ENCODE measurements at places on chromosomes 12 and 14. TPM values are rescaled to one million over a fixed set of nuclear protein-coding genes. Genes with fewer than 3 reads are reported as not detected.
A peak's percentile ranks its signal among the peaks of the same experiment; 100 is the strongest.

The RTRAF gene
- 268 TPM for total RNA-seq

The PIK3C2G gene
- total RNA-seq = not detected

- peak; percentile 47 for ATAC-seq
These were observed 60.0 kb downstream of the PLEKHA5 start for GRCh38 chr12:19189522-19189921.

DNA sequence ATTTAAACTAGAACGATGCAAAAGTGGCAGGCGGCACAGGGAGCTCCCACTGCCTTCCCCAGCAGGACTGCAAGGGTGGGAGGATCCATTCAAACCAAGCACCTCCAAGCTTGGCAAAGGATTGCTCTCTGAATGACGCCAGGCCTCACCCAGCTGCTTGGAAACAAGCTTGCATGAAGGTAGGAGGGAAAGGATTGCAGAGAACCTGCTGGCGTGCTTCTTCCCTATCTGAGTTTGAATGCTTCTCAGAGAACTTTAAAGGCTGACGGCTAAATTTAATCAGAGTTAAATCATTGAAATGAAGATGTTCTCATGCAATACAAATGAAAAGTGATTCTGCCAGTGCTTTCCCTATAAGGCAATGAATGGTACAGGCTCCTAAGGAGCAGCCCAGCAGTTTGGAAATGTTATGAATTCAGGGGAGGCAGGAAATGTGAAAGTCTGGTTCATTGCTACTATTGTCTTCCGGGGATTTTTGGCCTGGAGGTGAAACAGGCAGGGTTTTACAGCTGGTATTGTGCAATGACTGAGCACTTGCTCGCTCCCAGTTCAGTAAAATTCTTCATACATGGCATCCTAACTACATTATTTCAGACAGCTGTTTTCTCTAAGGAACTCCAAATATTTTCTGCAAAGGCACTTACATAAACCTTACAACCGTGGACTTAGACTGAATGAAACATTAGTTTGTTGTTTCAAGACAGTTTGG lies 31.9 kb upstream of the DUSP6 start:
- ATAC-seq = peak; percentile 47

DNA sequence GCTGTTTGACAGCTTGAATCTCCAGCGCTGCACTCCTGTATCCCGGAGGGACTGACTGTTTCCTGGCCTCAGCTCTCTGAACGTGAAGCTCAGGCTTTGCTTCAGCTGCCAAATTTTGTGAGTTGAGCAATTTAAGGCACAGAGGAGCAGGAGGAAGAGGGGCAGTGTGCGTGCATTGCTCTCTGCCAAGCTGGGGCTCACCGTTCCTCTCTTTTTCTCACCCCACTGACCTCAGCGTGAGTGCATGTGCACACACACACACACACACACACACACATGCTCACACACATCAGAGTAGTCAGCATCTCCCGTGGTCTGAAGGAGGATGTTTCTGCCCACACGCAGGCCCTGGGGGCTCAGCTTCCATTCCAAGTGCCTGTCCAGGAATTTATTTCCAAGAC lies 27.8 kb upstream of the BDKRB2 start:
- no peak for ATAC-seq

The SIX4 gene
- 3.9 TPM for total RNA-seq

DNA sequence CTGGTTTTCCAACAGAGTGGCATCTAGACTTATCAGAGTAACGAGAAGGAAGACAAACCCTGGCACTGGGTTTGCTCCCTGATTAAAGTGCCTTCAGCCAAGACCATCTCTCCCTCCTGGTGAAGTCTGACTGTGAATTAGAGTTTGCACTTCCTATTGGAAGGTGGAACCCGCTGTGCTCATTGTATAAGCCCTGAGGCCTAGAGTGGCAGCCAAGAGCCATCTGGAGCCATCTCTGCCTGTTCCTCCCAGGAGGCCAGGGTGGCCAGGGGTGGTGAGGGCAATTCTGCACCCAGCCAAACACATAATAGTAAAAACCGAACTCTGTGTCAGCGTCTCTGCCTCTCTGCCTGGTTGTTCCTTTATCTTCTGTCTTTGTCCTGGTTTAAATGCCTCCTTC lies 25.0 kb downstream of the MFAP5 start:
- no peak for ATAC-seq

GRCh38 chr14:49493557-49493956 lies 92.6 kb downstream of the RPS29 start:
- ATAC-seq = no peak

- no peak for ATAC-seq
These were observed 1341.3 kb downstream of the LRFN5 start for GRCh38 chr14:42947991-42948390.

DNA sequence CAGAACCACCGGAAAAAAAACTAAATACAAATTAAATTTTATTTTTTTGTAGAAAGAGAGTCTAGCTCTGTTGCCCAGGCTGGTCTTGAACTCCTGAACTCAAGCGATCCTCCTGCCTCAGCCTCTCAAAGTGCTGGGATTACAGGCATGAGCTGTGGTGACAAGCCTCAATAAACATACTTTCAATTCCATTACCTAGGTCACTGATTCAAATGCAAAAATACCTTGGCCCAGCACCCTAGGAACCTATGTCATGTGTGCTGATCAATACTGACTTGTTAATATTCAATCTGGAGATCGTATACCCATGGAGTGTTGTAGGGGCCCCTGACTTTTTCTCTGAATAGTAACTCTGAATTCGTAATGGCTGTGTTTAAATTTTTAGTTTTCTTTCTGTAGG lies 7.1 kb upstream of the TMEM30B start:
- ATAC-seq = no peak

- no peak for ATAC-seq
These were observed 127.4 kb downstream of the CRADD start for GRCh38 chr12:93804392-93805179.

- ATAC-seq = no peak
These were observed 2.6 kb downstream of the SMIM41 start for GRCh38 chr12:52082026-52082668.

The NFATC4 gene
- 7.1 TPM for total RNA-seq

The VWF gene
- 0.58 TPM for total RNA-seq

DNA sequence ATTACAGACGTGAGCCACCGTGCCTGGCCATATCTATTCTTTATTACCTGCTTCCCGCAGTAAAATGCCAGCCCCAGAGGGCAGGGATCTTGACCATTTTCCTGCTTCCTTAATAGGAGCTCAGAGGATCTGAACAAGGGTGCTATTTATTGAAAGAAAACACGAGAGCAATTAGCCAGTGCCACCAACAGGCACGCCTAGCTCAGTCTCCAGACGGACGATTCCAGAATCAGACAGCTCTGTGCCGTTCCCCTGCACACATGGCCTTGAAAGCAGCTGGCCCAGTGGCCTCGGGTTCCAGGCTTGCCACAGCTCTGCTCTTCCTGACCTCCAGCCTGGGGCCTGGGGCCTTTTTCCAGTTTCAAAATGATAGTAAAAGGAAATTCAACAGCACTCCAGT lies 135.2 kb upstream of the RFLNA start:
- no peak for ATAC-seq

DNA sequence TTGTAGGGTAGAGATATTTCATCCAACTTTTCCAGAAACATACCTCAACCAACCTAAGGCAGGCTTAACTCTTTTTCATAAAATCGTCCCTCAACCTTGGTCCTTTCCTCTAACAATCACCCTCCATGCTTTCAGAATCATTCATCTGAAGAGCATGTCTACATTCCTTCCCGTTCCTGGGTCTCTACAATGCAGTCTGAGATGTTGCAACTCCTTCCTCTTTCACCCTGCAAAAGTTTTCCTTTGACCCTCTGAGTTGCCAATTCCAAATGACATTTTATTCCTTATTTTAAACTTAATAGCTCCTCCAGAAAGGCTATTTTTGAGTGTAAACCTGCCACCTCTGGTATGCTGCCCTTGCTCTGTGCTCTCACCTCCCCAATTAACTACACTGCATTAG lies 16.7 kb downstream of the SLC7A7 start:
- ATAC-seq = no peak

The HOXC11 gene
- 0.09 TPM for total RNA-seq

DNA sequence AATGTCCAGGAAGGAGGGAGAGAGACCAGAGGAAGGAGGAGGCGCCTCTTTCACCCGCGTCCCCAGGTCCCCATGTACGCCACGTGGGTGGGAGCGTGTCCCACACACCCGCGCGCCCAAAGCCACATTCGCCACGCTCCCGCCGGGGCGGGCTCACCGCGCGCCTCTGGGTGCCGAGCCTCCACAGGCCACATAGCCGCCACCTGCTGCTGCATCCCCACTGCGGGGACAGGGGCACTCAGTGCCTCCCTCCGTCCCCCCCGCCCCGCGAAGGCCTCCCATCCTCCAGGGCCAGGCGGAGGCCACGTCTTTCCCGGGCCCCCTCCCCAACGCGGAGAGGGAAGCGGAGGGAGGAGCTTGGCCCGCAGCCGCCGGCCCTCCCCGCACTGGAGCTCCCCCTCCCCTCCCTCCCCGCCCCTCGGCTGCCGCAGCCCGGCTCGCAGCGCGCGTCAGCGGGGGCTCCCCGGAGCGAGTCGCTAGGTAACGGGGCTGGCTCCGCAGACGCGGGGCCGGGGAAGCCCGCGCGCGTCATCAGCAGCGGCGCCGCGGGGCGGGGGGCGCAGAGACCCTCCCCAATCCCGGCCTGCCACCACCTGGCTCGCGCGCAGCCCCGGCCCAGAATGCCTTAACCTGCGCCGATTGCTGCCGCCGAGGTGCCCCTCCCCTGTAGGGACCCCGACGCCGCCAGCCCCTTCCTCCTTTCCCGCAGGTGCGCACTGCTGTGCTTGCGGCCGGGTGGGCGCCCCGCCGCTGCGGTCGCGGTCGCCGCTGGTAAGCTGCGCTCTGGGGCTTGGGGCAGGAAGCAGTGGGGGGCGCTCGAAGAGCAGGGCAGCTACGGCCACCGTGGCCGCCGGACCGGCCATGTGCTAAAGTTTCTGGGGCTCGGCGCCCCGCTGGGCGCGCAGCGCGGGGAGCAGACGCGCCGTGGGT lies 536 bp upstream of the TUNAR start:
- peak; percentile 83 for ATAC-seq

The KERA gene
- not detected for total RNA-seq

- peak; percentile 65 for ATAC-seq
These were observed 16.4 kb upstream of the TC2N start for GRCh38 chr14:91883753-91884152.

The GLIPR1L1 gene
- not detected for total RNA-seq

GRCh38 chr12:119786539-119786938 lies 90.6 kb downstream of the CIT start:
- no peak for ATAC-seq

- no peak for ATAC-seq
These were observed 5.4 kb downstream of the RIMBP2 start for GRCh38 chr12:130710733-130711080.

DNA sequence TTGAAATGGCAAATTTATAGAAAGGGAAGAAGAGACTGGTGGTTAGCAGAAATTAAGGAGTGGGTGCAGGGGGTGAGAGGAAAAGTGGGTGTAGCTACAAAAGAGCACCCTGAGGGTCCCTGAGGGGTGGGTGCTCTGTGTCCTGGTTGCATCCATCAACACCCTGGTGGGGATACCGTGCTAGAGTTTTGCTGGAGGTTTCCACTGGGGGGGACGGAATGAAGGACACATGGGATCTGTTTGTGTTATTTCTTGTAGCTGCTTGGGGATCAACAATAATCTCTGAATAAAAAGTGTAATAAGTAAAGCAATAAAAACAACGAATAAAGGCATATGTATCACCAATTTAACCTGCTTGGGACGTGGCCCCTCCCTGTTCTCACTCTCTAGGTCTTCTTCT lies 175.3 kb downstream of the KIF26A start:
- ATAC-seq = no peak

The SYCP3 gene
- 0.75 TPM for total RNA-seq

DNA sequence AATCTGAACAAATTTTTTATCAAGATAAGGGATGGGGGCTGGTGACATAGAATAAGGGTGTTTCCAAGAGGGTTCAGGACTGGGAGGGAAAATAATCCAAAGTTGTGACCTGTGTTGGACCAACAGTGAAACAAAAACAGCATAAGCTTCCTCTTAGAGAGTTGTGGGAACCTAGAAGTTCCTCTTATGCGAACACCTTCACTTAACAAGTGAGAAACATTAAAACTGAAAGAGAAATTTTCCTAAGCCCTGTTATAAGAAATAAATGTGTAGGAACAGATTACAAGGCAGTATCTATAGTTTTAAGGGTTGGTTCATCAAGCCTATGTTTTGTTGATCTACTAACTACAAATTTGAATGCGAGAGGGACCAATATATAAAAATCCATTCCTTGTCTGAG lies 58.4 kb downstream of the LLPH start:
- no peak for ATAC-seq

The OASL gene
- total RNA-seq = 0.08 TPM

DNA sequence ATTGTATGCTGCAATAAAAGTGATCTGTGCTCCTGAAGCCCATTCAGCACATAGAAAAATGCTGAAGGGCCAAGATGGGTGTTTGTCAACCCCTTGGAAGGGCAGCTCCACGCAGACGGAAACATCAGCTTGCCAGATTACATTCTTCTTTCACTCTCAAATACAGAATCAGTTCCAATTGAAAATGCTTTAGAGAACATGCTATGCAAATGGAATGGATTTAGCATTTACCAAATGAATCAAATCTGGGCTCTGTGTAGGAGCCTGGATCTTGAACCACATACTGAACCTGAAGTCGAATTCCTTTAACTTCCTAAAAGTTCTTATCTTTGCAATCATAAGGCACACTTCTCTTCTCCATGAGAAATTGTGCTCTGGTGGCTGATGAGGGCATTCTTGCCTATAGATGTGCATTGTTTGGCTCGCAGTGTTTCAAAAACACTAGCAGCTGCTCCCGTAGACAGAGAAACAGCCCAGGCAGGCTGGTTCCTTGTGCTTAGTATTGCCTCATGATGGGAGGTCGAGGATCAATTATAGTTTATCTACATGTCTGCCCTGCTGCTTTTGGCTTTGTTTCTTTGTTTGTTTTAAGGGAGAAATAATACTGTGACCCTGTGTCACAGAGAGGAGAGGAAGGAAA lies 489.8 kb upstream of the FLRT2 start:
- ATAC-seq = no peak

DNA sequence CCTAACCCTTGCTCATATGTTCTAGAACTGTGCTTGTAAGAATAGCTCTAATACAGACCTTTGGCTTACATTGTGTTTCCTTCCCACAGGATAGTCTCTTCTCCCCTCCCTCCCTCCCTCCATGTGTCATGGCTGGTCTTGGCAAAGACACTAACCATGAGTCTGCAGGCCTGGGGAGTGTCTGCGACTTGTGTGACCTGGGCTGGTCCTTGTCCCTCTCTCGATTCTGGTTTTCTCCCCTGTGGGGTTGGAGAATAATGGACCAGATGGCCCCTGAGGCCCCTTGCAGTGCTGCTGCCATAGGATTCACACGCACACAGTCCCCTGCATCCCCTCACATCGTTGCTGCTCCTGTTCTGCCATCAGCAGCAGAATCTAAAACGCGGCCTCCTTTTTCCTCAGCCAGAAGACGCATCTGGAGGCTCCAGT lies 30.3 kb downstream of the DEGS2 start:
- ATAC-seq = no peak

DNA sequence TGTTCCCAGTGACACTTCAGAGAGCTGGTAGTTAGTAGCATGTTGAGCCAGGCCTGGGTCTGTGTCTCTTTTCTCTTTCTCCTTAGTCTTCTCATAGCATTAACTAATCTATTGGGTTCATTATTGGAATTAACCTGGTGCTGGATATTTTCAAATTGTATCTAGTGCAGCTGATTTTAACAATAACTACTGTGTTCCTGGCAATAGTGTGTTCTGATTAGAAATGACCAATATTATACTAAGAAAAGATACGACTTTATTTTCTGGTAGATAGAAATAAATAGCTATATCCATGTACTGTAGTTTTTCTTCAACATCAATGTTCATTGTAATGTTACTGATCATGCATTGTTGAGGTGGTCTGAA lies 3.0 kb downstream of the FOS start:
- no peak for ATAC-seq

The COQ6 gene
- 13.2 TPM for total RNA-seq

The NTF3 gene
- total RNA-seq = 6.5 TPM
